ENCODE measurements at places on chromosomes 1 and 21.

DNA sequence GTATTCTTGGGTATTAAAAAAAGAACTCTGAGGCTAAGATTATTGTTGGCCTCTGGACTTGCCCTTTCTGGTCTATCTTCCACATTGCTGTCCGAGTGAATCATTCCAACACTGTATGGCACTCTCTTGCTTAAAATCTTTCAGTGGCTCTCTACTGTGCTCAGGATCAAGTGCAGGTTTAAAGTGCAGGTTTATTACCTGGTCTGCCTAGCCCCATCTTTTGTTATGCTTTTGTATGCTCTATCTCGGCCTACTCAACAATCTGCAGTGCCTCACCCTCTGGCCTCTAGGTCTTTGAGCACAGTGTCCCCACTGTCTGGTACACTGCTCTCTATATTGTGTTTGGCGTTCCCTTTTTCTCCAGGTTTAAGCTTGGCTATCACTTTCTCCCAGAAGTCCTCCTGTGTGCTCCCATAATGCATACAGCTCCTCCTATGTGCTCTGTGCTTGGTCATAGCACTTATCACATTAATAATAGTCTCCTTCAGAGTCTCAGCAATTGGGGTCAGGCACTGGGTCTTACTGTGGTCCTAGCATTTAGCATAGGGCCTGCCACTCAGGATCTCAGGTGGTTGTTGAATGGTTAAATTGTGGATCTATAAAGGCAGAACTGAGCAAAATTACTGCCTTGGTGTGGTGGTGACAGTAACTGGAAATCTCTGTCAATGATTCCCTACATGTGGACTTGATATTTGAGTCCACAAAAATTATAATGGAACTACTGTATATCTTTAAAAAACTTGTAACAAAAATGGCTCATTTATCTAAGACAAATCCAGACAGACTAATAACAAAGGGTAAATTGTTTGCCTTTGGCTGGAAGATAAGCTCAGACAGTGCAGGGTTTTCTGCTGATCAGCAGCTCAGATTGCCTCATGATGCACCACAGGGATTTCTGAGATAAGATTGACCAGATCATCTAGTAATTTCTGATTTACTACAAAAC, 10.6 kb upstream of the LDLRAD1 start:
- DNase-seq, result no peak

GRCh38 chr1:19382222-19382621, 70.1 kb downstream of the SLC66A1 start:
- no peak for DNase-seq

DNA sequence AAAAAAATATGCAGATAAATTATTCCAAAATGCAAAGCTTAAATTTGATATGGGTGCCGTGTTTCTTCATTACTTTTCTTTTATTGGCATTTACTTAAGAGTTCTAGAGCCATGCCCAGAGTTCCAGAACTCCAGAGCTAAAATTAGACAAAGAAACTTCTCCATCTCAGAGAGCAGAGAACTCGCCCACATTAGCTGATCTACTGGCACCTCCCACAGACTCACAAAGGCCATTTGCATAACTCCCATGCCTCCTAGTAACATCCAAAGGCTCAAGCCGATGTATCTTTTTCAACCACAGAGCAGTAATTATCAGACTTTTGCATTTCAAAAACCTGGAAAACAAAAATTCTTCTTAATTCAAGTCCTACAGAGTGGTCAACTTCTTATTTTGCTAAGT, 323.8 kb upstream of the ST6GALNAC5 start:
- no peak for DNase-seq

DNA sequence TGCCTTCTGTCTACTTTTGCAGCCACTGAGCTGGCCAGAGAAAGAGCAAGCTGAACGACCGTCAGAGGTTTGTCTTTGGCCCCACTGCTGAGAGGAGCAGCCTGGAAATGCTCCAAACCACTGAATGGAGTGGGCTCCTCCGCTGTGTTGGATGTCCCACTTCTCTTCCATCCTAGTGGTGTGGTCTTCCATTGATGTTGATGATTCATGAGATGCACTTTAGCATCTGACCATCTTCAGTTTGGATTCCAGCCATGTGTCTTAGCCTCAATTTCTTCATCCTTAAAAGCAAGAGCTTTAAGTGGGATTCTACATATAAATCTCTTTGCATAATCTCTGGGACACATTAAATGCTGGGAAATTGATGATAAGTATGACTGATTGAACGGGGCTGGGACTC, 276.9 kb downstream of the SIPA1L2 start:
- no peak for DNase-seq

DNA sequence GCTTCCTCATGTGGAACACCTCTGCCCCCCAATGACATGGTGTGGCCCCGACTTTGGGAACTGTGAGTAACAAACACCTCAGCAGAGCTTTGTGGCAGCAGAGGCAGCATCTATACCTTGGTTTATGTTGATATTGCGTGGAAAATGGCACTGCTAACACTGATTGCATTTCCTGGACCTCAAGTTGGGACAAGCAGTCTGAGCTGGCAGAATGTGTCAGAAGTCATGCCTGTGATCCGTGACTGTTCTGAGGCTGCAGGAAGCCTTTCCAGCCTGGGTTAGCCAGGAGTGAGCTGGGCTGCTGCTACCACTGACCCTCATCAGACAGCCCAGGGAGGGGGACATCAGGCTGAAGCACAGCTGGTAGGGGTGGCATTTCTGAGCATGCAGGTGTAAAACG, 268.5 kb downstream of the KCNJ6 start:
- no peak for DNase-seq

GRCh38 chr1:203101813-203102634, 16.2 kb upstream of the MYOG start:
- no peak for DNase-seq

DNA sequence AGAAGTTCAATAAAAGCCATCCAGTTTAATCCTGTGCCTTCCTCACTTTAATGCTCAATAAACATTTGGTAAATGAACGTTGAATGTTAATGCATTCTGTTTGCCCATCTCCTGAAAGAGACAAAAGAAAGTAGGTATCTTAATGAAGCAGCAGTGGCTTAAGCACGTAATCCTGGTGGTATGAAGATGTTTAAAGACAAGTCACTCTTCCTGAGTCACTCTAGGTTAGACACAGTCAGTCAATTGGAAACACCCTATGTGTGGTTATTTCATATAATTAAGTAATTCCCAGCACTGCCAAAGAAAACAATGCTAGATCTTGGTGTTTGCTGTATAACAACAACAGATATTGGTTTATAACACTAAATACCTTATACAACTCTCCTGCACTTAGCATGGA, 334.0 kb upstream of the FMN2 start:
- DNase-seq, result no peak

GRCh38 chr1:26190373-26190987, at the start of gene CATSPER4:
CATSPER4 (plus strand) TSS chr1:26190602; CDS start chr1:26190628, 26 bp downstream.
- no peak for DNase-seq

DNA sequence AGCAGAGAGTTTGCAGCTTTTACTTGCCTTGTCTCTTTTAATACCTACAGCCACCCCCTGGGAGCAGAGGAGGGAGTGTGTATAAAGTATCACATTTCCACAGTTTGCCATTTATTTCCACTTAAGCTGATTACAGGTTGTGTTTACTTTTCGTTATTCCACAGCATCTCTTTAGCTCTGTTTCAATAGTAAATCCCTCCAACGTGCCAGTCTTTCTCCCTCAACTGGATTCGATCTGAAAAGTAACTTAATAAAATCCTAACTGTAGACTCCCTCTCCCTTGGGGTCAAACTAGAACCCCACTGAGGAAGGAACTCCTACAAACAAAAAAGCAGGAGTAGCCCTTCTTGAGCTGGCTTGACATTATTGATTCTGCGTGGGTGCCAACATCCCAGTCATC, 3.1 kb upstream of the FCGR2A start:
- no peak for DNase-seq

- no peak for DNase-seq
These were observed 21.6 kb downstream of the RAVER2 start for GRCh38 chr1:64766429-64766828.

GRCh38 chr21:44549525-44550211, 1.6 kb downstream of the KRTAP10-2 start:
- DNase-seq, result no peak

DNA sequence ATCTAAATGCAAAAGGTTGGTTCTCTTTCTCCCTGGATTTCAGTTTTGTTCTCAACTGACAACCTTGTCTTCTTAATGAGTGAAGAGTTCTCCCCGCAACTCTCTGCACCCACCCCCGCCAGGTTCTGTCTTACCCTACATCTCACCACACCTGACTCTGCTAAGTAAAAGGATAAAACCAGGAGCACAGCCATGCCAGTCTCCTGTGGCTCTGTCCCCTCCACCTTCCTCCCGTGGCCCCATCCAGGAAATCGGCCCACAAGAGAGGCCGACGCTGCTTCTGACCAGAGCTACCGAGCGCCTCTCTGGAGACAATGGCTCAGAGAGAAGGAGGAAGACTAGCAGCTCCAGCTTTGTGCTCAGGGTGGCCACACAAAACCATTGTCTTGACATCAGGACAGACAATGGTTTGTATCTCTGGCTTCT, 72.2 kb downstream of the PLEKHA6 start:
- DNase-seq, result no peak

- no peak for DNase-seq
These were observed 9.5 kb upstream of the BCAR3 start for GRCh38 chr1:93690921-93691789.

DNA sequence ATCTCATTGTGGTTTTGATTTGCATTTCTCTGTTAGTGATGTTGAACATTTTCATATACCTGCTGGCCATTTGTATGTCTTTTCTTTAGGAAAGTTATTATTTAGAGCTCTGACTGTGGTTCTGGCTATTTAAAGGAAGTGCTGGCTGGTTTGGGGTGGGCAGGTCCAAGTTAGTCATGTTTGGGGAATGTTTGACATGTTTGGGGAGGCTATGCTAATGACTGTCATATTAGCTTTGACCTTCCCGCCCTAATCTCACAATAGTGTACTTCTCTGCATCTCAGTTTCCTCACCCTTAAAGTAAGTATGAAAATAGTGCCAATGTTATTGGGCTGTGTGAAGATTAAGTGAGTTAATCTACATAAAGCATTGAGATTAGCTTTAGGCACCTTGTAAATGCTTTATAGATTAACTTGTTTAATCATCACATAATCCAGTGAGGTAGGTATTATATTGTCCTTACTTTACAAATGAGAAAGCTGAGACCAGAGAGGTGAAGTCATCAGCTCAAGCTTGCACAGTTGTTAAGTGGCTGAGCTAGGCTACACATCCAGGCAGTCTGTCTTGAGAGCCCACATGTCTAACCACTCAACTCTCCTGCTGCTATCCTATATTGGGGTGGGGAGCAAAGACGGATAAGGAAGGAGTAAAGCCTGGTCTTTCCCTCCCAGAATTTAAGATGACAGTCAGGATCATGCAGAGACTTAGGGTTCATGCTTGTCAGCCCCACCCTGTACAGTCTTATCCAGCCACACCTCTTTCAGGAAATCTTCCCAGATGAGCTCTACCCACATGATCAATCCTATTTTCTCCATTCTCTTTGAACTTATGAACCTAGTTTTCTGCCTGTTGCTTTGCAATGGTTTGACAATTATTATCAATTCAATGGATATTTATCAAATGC, 22.8 kb upstream of the CRNN start:
- DNase-seq, result no peak

DNA sequence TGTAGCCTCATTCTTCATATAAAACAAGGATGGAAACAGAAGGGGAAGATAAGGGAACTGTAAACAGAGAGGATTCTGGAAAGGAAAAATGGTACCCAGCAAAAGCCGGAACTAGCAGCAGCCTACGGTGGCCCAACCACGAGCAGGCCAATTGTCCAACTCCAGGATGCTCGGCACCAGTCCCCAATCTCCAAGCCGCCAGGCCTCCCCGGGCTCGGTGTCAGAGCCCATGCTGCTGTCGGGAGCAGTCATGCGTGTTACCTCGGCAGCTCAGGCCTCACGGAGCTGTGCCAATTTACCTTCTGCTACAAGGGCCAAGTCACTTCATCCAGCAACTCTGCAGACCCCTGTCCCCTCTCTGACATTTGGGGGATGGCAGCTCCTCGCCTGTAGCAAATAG, 130.8 kb downstream of the ZBTB18 start:
- DNase-seq, result no peak

- no peak for DNase-seq
These were observed 40.5 kb downstream of the PLPPR5 start for GRCh38 chr1:98964198-98964597.

DNA sequence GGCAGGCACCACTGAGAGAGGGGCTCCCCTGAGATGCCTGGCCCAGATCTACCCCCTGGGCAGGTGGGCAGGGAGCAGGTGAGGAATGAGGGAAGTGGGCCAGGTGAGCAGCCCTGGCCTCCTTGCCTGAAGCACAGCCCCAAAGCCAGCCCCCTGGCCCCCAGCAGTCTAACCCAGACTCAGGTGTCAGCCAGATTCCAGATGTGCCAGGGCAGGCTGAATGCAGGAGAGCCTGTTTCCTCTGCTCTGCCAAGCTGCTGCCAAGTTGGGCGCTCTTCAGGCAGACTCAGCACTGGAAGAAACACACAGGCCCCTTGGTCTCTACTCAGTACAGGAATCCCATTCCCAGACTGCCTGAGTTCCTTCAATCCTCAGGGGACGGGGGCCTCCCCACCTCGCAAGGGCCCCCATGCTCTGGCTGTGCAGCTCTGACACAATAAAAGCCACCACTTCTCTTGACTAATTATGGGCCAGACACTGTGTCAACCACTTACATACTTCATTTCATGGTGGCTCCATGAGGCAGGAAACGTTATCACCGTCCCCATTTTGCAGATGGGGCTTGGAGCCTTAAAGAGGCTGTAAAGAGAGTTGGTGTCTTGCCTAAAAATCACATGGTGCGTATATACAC, 20.4 kb downstream of the ARHGEF19 start:
- DNase-seq, result no peak

- no peak for DNase-seq
These were observed 7.1 kb upstream of the SDC3 start for GRCh38 chr1:30915491-30916230.

GRCh38 chr1:61523229-61523628, 201.7 kb downstream of the TM2D1 start:
- no peak for DNase-seq

DNA sequence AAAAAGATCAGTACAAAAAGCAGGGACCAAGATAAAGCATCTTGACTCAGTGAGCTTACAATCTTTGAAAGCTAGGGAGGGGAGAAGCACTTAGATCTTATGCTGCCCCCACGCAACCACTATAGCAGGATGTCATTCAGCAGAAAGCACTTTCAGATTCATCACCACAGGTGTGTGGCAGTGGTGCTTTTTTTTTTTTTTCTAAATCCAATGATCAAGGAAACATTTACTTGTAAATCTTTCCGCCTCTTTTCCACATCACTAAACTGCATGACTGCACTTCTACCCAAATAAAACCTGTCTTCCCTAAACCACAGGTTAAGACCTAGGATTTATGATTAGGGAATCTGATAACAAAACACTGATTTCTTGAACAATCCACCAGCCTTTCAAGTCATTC, 154.8 kb downstream of the SLC45A1 start:
- peak; percentile 44 for DNase-seq

GRCh38 chr1:236812334-236813030, 17.4 kb downstream of the MTR start:
- DNase-seq, result no peak

- no peak for DNase-seq
These were observed 57.8 kb downstream of the SERINC2 start for GRCh38 chr1:31470794-31471315.

- peak; percentile 7 for DNase-seq
These were observed 180.2 kb downstream of the NR5A2 start for GRCh38 chr1:200207711-200208126.

GRCh38 chr1:38489844-38490270, 369.7 kb downstream of the RRAGC start:
- peak; percentile 61 for DNase-seq

GRCh38 chr1:219086956-219087469, 86.7 kb upstream of the LYPLAL1 start:
- no peak for DNase-seq

- DNase-seq, result no peak
These were observed 973 bp downstream of the FMOD start for GRCh38 chr1:203349773-203350524.

GRCh38 chr1:198424441-198424840, 116.0 kb downstream of the ATP6V1G3 start:
- no peak for DNase-seq
